ENCODE measurements at places on chromosomes 1 and 21.

DNA sequence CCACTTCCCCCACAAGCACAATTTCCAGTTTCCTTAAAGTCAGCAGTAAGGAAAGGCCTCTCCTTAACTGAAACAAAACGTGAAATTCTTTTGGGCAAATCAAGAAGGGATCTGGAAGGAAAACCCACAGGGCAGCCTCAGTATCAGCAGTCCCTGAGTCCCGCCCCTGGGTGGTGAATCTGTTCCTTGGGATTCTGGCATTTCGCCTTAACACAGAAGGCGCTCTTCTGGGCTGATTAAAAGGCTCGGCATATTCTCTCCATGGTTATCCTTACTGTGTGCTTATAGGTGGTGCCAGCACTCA lies 12.2 kb upstream of the RAB4A start:
- no peak for DNase-seq

- no peak for DNase-seq
These were observed 319.9 kb upstream of the DUSP10 start for GRCh38 chr1:222061711-222062359.

DNA sequence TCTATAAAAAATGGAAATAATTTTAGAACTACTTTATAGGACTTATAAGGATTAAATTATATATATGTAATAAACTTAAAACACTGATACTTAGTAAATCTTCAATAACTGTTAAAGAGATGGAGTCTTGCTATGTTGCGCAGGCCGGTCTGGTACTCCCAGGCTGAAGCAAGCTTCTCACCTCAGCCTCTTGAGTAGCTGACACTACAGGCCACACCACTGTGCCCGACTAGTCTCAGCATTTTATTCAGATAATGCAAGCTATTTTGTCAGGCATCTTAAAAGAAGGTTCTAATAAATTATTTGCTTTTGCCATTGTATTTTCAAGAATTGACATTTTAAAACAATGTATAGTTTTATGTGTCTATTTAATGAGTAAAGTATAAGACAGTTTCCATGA lies 20.8 kb downstream of the CNST start:
- DNase-seq: no peak

GRCh38 chr1:160370561-160371345 lies 3.9 kb downstream of the NHLH1 start:
- no peak for DNase-seq

DNA sequence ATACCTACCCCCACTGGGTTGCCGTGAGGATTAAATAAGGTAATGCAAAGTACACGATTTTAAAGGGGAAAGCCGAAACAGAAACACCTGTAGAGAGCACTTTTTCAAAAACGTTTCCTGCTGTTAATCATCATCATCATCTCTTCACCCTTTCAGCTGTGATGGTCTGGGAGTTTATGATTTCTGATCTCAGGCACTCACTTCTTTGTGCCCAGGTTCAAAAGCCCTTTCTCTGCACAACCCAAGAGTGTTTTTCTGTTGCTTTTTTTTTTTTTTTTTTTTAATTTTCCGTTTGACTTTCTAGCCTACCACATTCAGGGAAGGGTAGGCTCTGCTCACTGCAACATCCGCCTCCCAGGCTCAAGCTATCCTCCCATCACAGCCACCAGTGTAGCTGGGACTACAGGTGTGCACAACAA lies 936 bp upstream of the UBXN11 start:
- no peak for DNase-seq

DNA sequence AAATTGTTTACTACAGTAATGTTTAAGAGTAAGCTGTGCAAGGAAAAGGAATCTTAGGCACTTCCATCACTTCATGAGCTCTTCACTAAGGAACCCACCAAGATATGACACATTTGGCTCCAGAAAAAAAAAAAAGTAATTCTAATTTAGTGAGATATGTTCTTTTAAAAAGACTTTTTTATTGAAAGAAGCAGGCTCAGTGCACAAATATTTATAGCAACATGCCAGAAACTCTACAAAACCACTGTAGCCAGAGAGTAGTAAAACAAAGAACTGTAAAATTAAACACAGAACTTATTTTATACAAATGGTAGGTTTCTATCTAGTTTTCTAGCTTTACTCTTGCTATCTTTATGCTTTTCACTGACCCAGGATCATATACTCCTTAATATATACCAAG lies 434.6 kb upstream of the ADGRL2 start:
- no peak for DNase-seq

DNA sequence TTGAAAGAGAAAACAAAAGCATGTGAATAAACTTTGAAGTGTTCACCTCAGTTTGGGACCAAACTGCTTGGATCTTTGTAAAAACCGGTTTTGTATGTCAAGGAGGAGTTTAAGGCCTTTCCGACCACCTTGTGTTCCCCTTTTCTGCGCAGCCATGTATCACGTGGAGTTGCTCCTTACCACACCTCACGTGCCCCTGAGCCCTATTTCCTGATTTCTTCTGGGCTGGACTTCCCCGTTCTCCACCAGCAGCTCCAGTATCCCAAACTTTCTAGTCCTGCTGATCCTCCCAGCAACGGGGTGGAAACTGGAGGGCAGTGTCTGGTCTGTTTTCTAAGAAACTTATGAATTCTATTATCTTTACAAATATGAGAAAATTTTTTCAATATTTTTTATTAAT lies 1.6 kb upstream of the SH3D21 start:
- DNase-seq: no peak

GRCh38 chr1:187504779-187505178 lies 676.0 kb downstream of the PLA2G4A start:
- no peak for DNase-seq

DNA sequence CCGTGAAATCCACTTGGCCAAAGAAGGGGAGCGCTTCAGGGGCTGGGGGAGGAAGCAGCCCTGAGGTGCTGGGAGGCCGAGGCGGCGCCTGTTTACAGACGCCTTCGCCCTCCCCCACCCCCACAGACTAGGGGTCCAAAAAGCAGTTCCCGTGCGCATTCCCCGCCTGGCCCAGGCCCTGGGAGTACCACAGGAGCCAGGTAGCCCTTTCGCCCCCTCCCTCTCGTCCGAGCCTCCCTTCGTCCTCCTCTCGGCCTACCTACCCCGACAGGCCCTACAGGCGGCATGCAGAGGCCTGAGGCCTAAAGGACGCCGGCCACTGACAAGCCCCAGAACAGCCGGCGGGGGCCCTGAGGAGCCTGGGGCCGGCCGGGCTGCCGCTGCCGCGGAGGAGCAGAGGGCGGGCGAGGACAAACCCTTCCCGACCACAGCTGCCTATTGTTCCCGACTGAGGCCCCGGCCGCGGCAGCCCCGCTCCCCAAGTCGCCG lies 522 bp downstream of the RC3H1 start:
- no peak for DNase-seq

GRCh38 chr1:84000954-84001495 lies 2.1 kb upstream of the TTLL7 start:
- DNase-seq: no peak

DNA sequence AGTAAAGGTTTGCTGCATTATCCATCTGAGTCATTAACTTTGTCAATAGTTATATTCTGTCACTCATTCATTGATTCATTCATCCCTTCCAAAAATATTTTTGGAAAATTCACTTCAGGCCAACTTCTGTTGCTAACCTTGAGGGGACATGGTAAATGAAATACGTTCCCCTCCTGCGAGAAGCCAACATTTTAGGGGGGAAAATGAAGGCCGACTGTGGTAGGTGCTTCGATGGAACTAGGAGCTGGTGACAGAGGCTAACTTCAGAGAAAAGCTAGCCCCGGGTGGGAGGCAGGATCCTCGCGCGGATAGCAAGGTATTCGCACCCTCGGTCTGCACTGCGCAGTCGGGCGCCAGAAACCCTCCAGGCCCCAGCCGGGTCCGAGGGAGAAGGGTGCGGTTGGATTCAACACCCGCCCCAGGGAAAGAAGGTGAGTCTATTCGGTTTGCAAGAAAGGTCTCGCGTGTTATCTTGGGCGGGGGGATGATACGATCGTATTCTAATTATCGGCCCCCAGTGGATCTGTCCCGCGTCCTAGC lies 646 bp upstream of the RRP15 start:
- DNase-seq: no peak

DNA sequence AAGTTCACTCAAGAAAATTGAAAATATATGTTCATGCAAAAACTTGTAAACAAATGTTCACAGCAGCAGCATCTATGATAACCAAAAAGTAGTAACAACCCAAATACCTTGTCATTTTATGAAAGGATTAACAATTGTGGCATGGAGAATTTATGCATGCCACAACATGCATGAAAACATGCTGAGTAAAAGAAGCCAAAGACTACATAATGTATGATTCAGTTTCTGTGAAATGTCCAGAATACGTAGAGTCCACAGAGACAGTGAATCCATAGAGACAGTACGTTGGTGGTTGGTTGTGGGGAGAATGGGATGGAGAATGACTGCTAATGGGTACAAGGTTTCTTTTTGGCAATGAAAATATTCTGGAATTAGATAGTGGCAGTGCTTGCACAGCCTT lies 148.7 kb downstream of the MAST2 start:
- no peak for DNase-seq

DNA sequence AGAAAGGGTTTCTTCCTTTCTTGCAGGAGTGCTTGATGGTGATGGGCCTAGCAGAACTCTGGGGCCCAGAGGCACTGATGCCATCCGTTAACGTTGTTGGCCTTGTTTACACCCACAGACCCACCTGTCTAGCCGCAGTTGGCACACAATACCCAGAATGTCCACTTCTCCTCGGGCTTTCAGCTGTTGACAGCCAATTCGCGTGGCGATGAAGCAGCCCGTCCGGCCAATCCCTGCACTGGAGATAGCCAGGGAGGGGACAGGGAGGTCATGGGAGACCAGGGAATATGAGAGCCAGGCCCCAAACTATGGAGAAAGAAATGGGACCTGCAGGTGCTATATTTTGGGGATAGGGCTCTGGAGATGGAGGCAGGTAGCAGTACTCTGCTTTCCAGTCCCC lies 5.7 kb upstream of the ARL8A start:
- DNase-seq: no peak

- no peak for DNase-seq
These were observed 573 bp downstream of the PSMG1 start for GRCh38 chr21:39182484-39183271.

DNA sequence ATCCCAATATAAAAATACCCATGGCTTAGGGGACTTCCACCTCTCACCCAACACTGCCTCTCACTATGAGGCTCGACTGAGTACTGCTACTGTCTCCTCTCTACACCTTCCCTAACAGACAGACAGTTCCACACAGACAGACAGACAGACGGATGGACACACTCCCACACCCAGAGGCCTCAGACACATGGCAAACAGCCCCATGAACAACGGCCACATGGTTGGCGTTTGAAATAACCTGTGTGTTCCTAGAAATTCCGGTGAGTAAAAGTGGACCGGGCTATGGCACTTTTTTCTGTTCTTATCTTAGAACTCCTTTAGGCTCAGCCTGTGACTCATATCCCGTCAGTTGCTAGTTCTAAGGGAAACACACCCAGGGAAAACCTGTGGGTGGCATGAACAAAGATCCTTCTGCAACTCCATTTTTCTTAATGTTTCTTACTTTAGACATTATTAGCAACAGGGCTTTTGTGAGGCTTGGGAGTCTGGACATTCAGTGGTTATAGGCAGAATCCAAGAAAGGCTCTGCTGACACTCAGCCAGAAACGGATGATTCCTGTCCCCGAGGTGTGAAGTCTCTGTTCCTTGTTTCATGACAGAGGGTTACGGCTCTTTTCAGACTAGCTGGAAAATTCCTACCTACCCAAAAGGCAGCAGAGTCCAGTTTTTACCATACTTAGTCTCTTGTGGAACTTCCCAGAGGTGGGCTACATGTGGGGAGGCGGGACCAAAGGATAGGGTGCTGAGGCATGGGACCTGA lies 90.5 kb upstream of the TLR5 start:
- peak; percentile 20 for DNase-seq

DNA sequence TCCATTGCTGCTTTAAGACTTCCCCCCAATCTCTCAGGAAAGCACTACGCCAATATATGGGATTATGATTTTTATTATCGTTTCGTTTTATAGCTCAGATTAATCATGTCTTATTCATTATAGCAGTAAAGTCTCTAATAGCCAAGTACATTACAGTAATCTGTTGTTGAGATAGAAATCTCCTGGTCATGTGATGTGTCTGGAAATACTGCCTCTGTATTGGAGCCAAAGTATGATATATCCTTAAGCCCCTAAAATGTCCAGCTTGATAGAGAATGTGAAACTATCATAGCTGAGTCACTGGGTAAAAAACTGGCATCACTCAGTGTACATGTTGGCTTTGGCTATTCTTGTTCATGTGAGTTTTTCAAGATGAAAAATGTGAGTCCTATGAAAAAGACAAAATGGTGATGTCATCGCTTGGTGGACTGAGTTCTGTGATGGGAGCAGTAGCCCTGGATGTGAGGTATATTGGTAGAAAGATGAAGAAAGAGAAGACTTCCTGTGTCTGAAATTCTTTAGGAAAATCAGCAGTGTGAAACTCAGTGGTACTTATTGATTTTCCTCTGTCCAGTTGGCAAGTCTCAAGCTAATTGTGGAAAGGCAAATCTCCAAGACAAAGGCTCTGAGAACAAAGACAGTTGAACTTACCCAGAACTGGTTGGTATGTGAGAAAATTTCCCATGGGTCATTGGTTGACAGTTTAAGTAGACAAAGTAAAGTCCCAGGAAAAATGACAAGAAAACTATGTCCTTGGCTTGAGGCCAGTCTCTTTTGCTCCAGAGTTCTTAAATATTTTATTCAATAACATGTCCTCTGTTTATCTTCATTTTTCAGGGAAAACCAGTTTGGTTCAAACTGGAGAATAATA lies 76.2 kb downstream of the BRINP2 start:
- DNase-seq: no peak

GRCh38 chr1:213782941-213783672 lies 204.7 kb upstream of the PROX1 start:
- DNase-seq: no peak

GRCh38 chr1:158037866-158038359 lies 44.5 kb downstream of the KIRREL1 start:
- peak; percentile 54 for DNase-seq

- no peak for DNase-seq
These were observed 92.7 kb downstream of the SNX7 start for GRCh38 chr1:98754176-98754575.

GRCh38 chr1:35931446-35932157 lies 697 bp downstream of the AGO3 start:
- no peak for DNase-seq

- DNase-seq: no peak
These were observed 85.2 kb upstream of the TRABD2B start for GRCh38 chr1:48082271-48082962.

- DNase-seq: no peak
These were observed 75.3 kb downstream of the CD58 start for GRCh38 chr1:116495535-116495934.

DNA sequence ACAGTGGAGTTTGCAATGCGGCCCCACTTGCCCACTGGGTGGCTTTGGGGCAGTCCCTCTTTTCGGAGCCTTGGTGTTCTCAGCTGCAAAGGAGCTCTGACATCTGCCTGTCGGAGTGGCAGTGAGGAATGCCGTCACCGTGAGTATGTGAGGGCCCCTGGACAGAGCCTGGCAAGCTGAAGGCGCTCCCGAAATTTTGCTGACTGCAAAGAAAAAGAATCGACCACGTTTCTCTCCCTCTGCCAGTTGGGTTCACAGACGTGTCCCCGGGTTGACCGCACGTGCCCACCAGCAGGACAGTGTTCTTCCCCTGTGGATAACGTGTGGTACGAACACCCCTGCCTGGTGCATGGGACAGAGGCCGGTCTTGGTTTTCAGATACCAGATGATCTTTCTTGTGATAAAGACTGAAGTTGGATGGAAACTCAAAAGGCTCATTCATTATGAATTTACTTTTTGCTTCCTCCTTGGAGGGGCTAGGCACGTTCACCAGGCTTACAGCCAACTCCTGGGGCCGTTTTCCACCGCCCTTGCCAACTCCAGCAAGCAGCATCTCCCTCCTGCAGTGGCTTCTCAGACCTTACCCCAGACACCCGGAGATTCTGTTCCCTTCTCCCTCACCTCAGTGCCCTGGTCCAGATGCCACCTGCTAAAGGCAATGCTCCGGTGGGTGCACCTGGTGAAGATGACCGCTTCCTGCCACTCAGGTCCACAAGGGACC lies 29.7 kb downstream of the ECE1 start:
- no peak for DNase-seq

Data from T1000 (cell line).